Natural killer cell treated with Interleukin-12 subunit alpha and Interleukin-12 subunit beta and Interleukin-15 and Interleukin-18, amount 100 ng/mL, for 72 hours (primary cell): ENCODE measurements at places on chromosomes 2 and 18. TPM values are rescaled to one million over a fixed set of nuclear protein-coding genes. Genes with fewer than 3 reads are reported as not detected.

Gene BMP10
- total RNA-seq = not detected

Gene TXNDC2
- total RNA-seq = not detected

Gene ARHGAP25
- total RNA-seq = 170 TPM

GRCh38 chr2:65453916-65454315 is 21.5 kb upstream of the SPRED2 start:
- no peak for DNase-seq
- H3K36me3 ChIP-seq = no peaks in the 10 kb centered on the region
- H3K4me1 ChIP-seq = no peaks in the 10 kb centered on the region
- H3K27ac ChIP-seq = no peak overlapping the region
- peaks cover 29% of the 10 kb centered on the region for H3K27me3 ChIP-seq

GRCh38 chr2:235868224-235868623 is 300.0 kb downstream of the GBX2 start:
- no peaks in the 10 kb centered on the region for H3K36me3 ChIP-seq
- H3K27ac ChIP-seq = no peak overlapping the region
- H3K4me3 ChIP-seq = no peak overlapping the region
